ENCODE measurements at places on chromosomes 11 and 22.
A peak's percentile ranks its signal among the peaks of the same experiment; 100 is the strongest.

DNA sequence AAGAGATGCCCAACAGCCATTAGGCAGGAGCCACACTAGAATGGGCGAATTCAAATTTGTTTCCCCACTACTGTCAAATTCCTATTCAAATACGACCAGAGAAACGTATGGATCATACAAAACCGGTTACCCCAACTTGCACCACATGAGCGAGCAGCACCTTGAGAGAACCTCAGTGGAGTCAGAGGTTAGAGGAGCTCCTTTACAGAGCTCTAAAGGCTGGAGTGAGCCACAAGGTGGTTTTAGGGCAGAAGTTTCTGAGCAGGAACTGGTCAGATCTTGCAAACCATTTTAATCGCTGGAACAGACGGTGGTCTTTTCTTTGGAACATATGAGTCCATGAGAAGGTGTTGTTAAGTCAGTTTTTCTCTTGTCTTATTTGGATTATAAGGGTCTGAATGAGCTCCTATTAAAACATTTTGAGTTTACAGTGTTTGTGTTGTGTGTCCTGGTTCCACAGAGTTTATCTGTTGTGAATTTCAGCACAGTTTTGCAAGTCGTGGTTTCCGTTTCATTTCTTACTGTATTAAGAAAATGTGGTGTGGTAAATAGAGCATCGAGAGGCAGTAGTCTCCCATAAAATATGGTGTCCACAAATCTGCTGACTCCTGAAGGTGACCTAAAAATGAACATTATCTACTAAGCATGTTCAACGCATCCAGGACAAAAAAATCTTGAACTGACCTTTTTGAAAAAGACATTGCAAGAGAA, 471.7 kb downstream of the NTM start:
- DNase-seq = no peak

- DNase-seq = no peak
Measured at GRCh38 chr11:109586789-109587188, 164.8 kb downstream of the C11orf87 start.

GRCh38 chr11:117096201-117096991, 1.8 kb downstream of the SIK3 start:
- DNase-seq = no peak

DNA sequence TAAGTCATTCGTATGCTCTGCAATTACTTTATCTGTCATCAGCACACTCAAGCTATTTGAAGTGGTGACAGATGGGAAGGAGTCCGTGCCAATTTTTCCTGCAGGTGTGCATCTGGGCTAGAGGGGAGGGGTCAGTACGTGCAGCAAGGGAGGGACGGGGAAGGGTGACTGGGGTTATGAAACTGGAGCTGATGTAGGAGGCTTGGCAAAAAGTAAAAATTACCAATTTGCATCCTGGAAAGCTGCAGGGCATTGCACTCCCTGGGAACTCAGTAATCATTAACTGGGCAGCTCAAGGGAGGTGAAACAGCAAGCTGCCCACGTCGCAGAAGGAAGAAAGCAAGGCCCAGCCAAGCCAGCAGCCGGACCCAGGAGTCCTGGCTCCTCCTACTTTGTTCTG, 87.1 kb upstream of the TMEM45B start:
- no peak for DNase-seq

- DNase-seq = no peak
Measured at GRCh38 chr11:24805671-24806070, 308.8 kb downstream of the LUZP2 start.

DNA sequence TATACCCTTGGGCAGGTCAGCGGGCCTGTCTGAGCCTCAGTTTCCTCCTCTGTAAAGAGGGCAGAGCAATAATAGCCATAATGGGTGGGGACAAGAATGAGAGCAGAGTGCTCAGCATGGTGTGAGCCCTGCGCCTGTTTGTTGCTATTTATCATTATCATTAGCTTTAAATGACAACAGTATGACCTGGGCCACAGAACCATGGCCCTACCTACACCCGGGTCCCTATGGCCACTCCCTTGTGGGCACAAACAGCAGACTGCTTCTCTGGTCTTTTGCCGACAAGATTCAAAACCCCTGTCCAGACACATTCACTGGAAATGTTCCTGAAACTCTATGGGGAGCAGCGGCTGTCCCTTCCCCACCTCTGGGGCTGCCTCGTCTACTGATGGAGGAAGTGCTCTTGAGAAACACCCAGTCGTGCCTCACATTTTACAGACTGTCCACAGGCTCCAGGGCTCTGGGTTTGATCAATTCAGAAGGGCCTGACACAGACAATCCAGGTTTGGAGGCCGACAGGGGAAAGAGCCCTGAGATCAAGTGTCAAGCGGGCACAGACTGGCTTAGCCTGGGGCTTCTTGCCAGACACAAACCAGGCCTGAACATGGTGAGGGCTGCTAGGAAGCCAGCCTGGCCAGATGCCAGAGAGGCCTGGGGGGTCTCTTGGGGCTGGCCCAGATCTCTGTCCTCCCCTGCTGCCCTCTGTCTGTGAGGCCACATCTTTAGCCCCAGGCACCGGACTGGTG, 112.5 kb upstream of the CD82 start:
- no peak for DNase-seq

- DNase-seq = no peak
Measured at GRCh38 chr11:87397011-87397865, 359.5 kb downstream of the TMEM135 start.

DNA sequence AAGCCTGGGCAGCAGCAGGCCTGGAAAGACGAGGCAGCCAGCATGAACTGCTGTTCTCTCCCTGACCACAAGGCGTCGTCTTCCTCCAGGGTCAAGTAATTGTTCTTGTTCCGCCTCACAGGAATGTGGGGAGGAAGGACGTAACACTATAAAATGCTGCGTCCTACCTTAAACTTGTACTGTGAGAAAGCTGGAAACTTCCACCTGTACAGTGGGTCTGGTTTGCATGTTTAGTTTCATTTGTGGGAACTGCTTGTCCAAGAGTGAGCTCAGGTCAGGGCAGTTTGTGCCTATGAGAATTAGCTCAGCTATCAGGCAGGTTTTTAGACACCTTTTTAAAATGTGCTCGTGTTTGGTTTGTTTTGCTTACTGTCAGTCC, 55.2 kb downstream of the PANX1 start:
- DNase-seq = peak; percentile 27

DNA sequence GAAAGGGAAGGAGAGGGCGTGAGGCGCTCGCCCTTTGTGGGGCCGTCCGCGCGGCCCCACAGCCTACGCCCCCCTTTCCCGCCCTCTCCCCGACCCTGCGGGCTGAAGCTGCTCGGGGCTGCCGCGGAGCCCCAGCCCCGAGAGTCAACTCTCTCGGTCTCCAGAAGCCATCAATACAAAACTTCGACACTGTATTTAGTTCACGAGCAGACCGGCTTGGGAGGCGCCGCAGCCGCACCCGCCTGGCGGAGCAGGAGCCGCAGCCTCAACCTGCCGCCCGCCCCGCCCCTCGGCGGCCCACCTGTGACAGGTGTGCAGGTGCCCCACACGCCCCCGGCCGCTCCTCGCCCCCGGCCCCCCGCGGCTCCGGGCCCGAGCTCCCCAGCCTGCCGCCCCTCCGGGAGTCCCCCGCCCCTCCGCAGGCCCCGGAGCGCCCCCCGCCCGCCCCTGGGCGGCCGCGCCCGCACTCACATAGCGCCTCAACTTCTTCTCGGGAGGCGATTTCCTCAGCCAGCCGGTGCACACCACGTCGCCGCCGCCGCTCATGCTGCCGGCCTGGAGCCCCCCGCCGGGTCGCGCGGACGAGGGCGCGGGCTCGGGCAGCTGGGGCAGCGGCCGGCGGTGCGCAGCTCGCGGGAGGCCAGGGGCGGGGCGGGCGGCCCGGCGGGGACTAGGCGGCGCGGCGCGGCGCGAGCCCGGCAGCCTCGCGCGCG, at the start of gene GAB2:
TSS of gene GAB2 (minus strand) at position 646 of the 713 bp plus-strand sequence. CDS start at position 546, 100 bp downstream.
- DNase-seq = no peak

DNA sequence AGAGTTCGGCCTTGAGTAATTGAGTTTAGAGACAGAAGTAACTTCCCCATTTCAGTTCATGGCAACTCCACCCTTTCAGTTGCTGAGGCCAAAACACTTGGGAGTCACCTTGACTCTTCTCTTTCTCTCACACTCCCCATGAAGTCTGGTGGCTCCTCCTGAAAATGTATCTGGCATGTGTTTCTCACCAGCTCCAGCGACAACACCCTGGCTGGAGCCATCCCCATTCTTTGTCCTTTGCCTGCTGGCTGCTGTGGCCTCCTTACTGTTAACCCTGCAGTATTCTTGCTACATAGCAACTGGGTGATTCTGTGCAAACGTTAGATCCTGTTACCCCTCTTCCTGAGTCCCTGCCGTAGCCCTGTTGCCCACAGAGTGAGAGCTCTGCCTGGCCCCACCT, 23.8 kb downstream of the SLC6A5 start:
- no peak for DNase-seq

GRCh38 chr11:130897262-130898182, 18.8 kb downstream of the SNX19 start:
- peak; percentile 86 for DNase-seq

DNA sequence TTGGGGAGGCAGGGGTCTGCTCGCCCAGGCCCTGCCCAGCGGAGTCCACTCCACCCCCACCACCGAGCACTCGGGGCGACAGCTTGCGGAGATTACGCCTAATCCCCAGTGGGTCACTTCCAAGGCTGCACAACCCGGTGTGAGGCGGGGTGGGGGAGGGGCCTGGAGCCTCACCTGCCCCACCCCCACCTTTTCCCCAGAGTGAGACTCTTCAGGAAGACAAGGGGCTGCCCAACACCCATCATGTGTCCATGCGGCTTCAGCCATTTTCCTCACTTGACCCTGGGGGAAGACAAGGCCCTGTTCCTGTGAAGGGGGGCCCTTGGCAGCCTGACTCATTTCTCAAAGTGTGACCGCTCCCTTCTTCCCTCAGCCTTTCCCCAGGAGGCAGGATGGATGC, 12.5 kb downstream of the SYNGR1 start:
- no peak for DNase-seq

DNA sequence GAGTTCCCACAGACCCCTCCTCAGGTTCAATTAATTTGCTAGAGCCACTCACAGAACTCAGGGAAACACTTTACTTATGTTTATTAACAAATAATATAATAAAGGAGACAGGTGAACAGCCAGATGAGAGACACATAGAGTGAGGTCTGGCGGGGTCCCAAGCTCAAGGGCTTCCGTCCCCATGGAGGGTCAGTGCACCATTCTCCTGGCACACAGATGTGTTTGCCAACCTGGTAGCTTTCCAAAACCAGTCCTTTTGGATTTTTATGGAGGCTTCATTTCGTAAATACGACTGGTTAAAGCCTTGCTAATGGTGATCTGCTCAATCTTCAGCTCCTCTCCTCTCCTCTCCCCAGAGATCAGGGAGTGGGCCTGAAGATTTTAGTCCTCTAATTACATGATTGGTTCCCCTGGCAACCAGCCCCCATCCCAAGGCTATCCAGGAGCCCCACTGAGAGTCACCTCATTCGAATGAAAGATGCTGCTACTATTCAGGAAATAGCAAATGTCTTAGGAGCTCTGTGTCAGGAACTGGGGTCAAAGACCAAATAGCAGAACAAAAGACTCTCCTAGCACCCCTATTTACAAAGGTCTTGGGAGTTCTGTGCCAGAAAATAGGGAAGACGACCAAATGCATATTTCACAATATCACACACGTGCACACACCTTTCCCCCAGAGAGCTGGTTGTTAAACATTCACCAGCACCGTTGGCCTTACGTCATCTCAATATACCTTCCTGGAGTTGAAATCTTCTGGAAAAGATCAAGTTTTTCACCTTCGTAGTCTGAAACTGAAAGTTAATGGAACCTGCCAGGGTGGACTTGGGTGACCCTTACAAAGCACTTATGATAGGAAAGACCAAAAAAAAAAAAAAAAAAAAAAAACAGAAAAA, 23.8 kb upstream of the CAPRIN1 start:
- DNase-seq = no peak

DNA sequence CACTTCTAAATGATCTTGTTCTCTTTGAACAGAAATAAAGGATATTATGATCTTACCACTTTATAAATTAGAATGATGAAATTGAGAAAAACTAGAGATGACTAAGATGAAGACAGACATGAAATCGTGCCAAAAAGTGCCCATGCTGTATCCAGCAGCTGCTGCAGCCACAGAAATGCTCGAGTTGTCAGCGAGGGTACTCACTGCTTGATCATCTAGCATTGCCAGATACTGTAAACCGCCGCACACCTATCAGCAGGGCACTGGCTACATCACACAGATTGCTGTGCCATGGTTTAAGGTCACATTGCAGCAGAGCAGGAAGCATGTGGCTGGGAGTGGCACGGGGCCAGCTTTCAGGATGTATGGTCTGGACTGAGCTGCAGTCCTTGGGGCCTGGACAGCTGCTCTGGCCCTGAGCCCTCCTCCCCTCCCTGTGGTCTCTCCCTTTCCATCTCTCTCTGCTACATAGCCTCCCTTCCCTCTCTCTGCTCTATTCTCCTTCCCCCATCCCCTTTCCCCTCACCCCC, 51.0 kb upstream of the SEPTIN5 start:
- peak; percentile 71 for DNase-seq

- DNase-seq = no peak
Measured at GRCh38 chr11:128512474-128512996, 74.8 kb downstream of the ETS1 start.

- no peak for DNase-seq
Measured at GRCh38 chr11:91158891-91159537, 936.2 kb upstream of the CHORDC1 start.

GRCh38 chr11:96314326-96315020, 28.5 kb downstream of the MAML2 start:
- DNase-seq = peak; percentile 53

- no peak for DNase-seq
Measured at GRCh38 chr11:85534806-85535205, 92.3 kb downstream of the DLG2 start.

DNA sequence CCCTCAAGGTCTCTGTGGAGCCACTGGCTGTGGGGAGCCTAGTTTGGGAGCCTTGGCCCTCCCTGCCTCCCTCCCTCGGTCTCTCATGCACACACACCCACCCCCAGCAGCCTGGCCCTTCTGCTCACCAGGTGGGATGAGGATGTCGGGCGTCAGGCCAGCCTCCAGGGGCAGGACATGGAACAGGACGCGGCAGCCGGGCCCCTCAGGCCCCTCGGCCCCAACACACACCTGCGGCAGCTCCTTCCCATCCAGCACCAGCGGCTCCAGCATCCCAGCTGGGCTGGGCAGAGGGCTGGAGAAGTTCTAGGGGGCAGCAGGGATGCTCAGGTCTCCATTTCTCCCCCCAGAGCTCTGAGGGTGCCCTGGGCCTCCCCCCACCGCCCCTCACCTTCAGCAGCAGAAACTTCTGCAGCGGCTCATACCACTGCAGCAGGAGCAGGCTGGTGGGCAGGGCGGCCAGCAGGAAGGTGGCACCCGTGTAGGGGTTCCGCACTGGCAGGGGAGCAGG, 11.2 kb downstream of the MAP4K2 start:
- DNase-seq = no peak

GRCh38 chr11:20555783-20556182, 43.6 kb upstream of the SLC6A5 start:
- no peak for DNase-seq

GRCh38 chr11:14623036-14623435, 20.6 kb upstream of the PDE3B start:
- DNase-seq = no peak

- no peak for DNase-seq
Measured at GRCh38 chr22:32175683-32176644, 16.9 kb upstream of the C22orf42 start.
